Activated gamma-delta T cell (primary cell): ENCODE measurements at places on chromosomes 16 and 17.

DNA sequence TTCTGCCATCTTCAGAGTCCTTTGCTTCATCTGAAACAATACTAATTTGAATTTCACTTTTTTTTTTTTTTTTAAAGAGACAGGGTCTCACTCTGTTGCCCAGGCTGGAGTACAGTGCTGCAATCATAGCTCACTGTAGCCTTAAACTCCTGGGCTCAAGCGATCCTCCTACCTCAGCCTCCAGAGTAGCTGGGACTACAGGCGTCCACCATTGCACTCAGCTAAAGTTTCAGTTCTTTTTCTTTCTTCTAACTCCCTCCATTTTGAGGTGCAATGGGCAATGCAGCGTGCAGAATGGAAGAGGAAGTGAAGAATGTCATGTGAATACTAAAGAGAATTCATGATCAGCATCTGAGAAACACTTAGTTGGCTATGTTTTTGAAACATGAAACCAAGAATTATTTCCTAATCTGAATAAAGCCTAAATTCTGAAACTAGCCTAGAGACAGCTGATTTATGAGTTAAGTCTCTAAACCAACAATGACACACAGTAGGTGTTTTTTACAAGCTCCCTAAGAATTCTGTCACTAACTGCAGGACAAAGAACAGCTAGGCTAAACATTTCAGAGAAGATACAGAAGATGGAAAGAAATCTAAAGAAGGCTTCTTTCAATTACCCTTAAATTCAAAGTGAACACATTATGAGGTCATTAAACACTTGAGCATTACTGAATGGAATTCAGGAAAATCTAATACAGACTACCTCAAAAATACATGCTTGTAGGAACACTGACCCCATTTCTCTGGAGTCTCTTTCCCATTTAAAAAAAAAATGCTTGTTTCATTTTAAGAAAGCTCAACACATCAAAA lies 21.0 kb downstream of the SNN start:
- DNase-seq: no peak

GRCh38 chr16:63530974-63531373 lies 1494.7 kb upstream of the CDH8 start:
- no peak for DNase-seq

DNA sequence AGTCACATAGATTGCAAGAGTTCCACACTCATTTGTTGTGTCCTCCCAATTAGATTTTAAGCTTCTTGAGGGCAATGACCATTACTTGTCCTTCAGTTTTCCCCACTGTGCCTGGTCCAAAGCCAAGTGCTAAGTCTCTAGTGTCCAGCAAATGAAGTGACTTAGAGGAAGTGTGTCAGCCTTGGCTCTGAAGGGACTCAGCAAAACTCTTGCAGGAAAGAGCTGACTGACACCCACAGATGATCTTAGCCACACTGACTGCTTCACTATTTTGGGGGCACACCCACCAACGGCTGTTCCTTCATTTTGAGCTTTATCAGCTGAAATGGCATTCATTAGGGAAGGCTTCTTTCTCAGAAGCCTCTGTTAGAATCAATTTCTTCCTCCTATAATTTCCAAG lies 358.1 kb downstream of the UTP18 start:
- DNase-seq: no peak

GRCh38 chr17:74115586-74115985 lies 87.9 kb upstream of the RPL38 start:
- DNase-seq: no peak

DNA sequence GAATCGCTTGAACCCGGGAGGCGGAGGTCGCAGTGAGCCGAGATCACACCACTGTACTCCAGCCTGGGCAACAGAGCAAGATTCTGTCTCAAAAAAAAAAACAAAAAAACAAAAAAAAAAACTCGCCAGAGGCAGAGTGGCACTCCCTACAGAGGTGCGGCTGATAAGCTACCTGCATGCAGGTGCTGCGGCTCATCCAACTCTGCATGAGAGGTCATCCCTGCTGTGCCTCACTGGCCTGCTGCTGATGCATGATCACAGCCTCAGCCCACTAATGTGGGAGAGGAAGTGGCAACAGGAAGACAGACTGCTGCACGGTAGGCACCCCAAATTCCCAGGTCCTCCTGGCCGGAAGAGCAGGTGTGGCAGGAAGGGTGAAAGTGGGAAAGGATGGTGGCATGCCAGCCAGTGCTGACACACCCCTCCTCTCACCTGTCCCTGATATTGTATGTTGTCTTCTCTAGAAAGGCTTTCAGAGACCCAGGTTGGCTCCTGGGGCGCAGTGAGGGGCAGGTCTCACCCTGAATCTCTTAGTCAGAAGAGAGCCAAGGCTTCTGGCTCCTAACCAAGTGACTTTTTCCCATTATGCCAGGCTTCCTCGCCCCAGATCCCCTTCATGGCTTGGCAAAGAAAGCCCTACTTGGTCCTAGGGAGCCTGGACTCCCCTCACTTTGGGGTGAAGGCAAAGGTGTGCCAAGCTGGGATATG lies 11.8 kb downstream of the NXPH3 start:
- no peak for DNase-seq

DNA sequence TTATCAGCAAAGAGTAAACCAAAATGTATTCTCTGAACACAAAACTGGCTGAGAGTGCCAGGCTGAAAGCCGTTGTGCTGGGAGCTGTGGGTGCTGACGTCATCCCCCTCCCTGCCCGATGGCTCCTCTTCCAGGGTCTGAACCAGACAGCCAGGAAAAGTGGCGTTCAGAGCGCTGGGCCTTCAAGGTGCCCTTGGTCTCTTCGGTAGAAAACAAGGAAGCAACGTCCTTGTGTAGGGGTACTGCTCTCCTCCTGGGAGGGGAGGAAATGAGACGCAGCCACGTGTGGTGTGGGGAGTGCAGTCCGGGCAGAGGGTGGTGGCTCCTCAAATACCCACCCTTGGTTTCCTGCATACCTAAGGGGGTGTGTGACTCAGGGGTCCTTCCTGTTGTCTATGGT lies 394.7 kb downstream of the SEC14L1 start:
- no peak for DNase-seq

DNA sequence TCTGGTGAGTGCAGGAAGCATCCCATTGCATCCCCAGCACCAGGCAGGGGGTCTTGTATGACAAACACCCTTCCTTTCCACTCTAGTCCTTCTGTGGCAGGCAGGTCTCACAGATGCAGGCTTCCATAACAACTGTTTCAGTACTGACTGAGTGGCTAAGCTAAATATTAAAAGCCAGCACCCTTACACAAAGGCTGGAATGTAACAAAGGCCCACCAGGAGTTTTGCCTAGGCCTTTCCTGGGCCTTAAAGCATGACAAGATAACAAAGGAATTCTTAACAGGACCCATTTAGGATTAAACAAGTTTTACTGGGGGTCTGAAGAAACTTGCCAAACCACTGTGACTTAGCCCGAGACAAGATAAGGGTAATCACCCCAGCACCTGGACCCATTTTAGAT lies 228.9 kb upstream of the RPL38 start:
- DNase-seq: no peak

DNA sequence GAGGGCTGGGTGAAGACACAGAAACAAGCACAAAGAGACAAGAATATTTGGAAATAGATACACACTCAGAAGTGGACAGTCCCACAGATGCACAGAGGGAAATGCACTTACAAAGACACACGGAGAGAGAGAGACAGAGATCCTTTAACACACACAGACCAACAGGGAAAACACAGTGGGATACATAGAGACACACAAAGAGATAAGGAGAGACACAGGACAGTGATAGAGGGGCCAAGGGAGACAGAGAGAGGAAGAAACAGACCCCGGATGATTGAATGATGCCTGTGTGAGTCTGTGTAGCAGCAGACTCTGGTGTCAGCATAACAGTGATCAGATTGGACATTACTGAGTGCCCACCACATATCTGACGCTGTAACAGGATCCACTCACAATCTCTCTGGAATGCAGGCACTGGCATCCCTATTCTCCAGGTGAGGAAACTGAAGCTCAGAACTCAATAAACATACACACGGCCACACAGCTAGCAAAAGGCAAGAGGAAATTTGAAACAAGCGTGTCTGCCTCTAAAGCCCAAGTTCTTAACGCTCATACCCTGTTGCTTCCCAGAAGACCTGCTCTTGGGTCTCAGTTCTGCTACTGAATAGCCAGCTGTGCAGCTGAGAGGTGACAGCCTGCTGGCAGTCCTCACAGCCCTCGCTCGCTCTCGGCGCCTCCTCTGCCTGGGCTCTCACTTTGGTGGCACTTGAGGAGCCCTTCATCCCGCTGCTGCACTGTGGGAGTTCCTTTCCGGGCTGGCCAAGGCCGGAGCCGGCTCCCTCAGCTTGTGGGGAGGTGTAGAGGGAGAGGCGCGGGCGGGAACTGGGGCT lies 186.3 kb upstream of the NLRP1 start:
- DNase-seq: no peak

- DNase-seq: no peak
Observed at GRCh38 chr17:7674934-7675333, 12.4 kb downstream of the TP53 start.

- DNase-seq: no peak
Observed at GRCh38 chr17:35214631-35215273, 20.6 kb upstream of the SLC35G3 start.

- DNase-seq: no peak
Observed at GRCh38 chr16:84184775-84185174, 2.1 kb downstream of the TAF1C start.

GRCh38 chr16:3144321-3144983 lies 9.6 kb downstream of the ZNF213 start:
- no peak for DNase-seq

GRCh38 chr17:77286641-77287431 lies 146.1 kb downstream of the SEC14L1 start:
- no peak for DNase-seq

DNA sequence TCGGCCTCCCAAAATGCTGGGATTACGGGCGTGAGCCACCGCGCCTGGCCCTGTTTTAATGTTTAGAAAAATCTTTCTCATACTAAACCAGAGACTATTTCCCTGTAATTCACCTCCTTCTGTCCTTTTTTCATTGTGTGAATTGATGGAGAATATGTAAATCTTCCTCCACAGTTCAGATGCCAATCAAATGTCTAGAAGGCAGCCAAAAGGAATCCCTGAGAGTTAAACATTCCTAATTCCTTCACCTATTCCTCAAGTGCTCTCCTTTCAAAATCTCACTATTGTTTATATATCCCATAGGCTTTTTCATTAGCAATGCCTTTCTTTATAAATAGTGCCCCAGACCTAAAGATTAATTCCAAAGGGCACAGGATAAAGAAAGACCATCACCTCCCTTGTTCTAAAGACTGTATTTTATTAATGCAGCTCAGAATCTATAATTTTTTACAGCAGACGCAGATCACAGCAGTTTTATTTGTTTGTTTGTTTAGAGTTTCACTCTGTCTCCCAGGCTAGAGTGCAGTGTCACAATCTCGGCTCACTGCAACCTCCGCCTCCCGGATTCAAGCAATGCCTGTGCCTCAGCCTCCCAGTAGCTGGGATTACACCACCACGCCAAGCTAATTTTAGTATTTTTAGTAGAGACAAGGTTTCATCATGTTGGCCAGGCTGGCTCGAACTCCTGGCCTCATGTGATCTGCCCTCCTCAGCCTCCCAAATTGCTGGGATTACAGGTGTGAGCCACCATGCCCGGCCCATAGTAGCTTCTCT lies 30.5 kb downstream of the COPZ2 start:
- no peak for DNase-seq

DNA sequence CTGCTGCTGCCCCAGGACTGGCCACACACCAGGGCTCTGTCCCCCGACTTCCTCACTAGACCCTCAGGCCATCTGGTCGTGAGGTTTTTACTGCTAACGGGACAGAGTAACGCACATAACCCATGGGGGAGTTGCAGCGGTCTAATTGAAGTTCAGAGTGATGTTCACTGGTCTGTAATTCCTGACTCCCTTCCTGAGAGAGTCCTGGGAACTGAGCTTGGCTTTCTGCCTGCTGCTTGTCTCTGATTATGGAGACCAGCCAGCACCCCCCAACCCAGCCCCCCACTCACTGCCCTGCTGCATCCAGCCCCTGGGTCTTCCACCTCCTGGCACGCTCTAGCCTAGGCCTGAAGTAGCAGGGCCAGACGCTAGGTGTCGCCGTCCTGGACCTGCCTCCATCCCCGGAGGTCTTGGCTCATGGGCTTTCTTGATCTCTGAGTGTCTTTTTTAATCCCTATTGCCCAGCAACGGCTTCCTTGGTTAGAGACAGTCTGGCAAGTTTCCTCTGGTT lies 192.9 kb downstream of the CCDC182 start:
- DNase-seq: no peak

DNA sequence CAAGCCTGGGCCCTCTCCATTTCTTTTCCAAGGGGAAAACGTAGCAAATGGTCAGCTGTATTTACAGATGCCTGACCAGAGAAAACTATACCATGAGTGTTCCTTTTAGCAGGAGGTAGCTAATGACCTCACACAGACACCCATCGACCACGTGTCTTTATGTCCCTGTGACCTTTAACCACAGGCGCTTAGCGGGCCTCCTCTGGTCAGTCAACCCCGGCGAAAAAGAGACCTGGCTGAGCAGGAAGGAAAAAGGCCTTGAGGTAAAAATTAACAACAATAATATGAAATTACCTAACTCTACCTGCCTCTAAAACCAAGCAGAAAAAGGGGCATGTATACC lies 9.1 kb downstream of the NUDT16L1 start:
- DNase-seq: no peak

DNA sequence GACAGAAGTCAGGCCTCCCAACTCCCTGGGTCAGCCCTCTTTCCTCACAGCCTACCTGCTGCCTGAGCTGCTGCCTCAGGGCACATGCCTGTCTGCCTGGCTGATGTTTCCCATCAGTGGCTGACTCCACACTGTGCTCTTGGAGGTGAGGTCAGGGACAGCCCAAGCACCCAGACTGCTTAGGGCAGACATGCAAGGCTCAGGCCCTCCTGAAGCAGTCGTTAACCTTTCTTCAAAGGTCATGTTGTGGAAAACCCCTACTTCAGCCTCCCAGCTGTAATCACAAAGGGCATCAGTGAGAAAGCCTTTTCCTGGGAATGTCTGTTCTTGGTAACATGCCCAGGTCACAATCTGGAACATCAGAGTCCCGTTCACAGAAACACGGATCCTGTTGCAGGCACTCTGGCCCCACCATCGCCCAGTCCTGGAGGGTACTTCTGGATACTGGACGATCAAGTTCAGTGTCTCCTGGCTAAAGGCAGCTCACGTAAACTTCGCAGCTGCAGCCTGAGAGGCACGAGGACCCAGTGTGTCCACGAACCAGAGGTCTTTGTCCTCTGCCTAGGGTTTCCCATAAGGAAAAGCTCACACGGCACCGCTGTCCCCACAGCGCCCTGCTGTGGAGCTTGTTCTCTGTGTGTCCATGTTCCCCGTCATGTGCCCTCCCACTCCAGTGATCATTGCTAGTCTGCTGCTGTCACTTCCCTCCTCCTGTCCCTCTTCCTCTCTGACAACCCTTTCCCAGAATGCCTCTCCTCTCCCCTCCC lies 54.9 kb downstream of the GNAO1 start:
- no peak for DNase-seq

GRCh38 chr16:3716831-3717234 lies 491 bp downstream of the TRAP1 start:
- DNase-seq: no peak

GRCh38 chr17:81189670-81190530 lies 23.9 kb upstream of the AATK start:
- DNase-seq: no peak

DNA sequence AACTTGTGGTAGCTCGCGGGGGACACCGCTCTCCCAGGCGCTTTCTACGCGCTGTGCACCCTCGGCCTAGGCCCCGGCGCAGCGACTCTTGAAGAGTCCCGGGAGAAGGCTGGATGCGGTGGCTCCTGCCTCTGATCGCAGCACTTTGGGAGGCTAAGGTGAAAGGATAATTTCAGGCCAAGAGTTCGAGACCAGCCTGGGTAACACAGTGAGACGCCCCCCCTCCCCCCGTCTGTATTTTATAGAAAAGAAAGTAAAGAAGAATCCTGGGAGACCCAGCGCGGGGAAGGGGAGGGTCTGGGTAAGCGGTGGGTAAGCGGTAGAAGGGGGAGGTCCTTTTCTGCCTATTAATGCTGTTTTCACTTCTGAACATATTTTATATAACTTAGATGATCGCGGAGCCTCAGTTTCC lies 486 bp upstream of the PLLP start:
- no peak for DNase-seq
